Endothelial cell of umbilical vein (primary cell): ENCODE measurements at places on chromosomes 4 and X.

DNA sequence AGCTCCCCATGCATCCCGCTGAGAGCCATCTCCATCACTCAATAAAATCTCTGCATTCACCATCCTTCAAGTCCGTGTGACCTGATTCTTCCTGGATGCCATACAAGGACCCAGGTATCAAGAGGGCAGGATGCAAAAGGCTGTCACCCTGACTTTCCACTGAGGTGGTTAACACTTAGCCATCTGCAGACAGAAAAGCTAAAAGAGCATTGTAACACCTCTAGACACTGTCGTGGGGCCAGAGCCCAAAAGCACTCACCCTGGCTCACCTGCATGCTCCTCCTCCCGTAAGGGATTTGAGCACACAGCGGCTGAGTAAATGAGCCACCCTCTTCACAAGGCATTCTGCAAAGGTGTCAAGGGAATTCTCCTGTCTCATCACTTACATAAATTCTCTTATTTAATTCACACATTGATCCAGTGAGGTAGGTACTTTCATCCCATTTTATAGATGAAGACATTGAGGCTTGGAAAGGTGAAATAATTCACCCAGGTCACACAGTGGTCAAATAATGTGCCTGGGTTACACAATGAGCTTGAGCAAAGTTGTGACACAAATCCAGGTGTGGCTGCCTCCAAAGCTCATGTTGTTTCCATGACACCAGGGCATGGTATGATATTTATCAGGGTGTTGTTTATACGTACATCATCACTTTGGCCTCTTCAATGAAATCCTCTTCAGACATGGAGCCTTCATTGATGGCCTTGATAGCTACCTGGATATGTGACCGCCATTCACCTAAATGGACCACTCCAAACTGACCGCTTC, 48.0 kb downstream of the TXK start:
- DNase-seq = no peak

GRCh38 chr4:89994176-89994873, 99.7 kb downstream of the MMRN1 start:
- no peak for DNase-seq

DNA sequence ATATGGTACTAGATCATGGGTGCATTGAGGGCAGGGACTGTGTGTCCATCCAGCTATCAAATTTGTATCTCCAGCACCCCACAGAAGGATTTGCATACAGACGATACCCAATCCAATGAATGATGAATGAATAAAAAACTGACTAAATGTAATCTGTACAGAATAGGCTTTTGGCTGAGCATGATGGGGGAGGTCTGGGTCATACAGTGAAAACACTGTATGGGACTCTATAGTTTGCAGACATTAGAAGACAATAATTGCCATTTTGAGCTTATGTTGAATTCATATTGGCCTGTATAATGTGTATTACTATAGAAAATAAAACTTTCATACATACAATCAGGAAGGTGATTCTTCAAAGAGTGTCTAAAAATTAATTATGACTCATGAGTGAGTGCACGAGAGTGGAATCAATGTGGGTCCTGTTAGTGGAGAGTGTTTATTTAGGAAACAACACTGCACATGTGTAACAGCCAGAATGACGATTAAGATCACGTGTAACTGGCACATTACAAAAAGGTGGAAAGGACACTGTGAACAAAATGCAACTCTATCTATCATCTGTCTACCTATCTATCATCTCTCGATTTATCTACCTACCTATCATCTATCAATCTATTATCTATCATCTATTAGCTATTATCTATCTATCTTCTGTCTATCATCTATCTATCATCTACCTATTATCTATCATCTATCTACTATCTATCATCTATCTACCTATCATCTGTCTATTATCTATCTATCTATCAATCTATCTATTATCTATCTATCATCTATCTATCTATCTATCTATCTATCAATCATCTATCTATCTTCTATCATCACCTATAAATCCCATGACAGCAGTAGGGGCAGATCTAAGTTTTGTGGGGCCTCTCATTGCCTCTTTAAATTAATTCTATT, 201.3 kb downstream of the PTTG2 start:
- peak; percentile 70 for DNase-seq

- DNase-seq = no peak
Measured at GRCh38 chrX:6962006-6962355, 185.5 kb upstream of the STS start.

DNA sequence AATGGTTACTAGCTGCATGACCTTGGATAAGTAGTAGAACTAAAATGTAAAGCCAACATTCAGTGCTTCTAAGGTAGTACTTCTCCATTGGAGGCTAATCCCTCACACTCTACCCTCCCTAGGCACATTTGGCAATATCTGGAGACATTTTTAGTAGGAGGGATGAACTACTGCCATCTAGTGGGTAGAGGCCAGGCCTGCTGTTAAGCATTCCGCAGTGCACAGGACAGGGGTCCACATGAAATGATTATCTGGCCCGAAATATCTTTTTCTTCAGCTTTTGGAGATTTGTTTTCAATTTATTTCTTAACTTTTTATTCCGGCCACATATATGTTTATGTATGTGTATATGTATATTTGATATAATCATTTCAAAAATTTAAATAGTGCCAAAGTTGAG, 36.0 kb upstream of the SPANXC start:
- DNase-seq = peak; percentile 29

GRCh38 chr4:142408003-142408441, 438.1 kb downstream of the INPP4B start:
- peak; percentile 55 for DNase-seq

DNA sequence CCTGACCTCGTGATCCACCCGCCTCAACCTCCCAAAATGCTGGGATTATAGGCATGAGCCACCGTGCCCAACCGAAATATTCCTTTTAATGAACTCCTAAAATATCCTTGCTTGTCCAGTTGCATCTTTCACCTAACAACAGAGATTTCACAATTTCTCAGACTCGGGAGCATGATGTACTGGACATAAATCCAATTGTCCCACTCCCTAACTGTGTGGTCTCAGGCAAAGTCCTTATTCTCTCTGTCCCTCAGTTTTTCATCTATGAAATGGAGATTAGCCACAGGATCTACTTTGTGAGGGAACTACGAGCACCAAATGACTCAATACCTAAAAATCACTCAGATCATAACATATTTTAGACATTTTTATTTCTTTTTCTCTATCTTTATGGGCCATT, 9.3 kb downstream of the RAB40A start:
- no peak for DNase-seq

GRCh38 chr4:629636-629914, 4.2 kb downstream of the PDE6B start:
- no peak for DNase-seq

DNA sequence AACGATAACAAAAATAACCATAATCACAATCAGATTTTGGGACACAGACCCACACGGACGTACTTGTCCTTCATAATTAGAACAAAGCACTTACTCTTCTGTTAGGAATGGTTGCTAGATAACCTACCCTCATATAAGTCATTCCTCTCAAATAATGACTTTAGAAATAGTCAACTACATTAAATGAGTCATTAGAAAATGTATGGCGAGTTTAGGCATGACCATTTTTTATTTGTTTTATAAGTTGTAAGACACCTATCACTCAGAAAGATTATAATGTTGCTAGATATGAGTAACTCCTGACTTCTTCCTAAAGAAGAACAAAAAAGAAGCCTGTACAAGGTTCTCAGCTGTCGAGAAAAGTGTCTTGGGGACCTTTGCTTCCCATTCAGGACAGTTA, 1637.5 kb upstream of the PCDH7 start:
- DNase-seq = no peak

DNA sequence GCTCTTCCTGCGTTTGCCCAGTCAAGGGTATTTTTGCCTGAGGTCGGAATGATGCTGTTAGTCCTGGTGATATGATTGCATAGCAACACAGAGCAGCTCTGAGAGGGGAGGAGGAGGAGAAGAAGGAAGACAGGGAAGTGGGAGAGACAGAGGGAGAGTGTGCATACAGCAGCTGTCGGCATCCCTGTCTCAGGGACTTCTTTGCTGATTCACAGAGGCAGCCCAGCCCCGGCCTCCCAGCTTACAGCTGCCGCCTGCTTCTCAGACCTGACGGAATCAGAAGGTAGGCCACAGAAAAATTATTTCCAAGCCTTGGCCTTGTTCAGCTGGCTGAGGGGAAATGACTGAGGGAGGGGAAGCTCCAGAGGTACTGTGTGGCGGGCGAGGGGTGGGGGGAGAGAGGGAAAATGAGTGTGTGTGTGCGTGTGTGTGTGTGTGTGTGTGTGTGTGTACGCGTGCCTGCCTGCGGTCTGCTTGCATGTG, 319 bp downstream of the DRP2 start:
- no peak for DNase-seq

GRCh38 chr4:94819371-94820168, 61.8 kb downstream of the BMPR1B start:
- no peak for DNase-seq

DNA sequence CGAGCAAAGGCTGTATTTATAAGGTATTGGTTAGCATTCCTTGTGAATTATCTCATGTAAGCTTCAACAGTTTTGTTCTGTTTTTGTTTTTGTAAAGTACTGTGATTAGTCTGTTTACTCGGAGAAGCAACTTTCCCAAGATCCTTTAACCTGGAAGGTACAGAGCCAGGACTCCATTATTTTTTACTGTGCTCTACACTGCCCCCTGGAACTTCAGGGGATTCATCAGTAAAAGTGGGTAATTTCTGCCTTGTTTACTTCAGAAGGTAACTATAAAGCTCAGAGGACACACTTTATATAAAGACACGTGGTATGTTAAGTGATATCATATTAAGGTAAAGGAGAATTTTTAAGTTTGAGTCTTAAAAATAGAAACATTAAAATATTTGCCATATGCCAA, 124.9 kb downstream of the IQCM start:
- no peak for DNase-seq

GRCh38 chrX:40094900-40095582, 2.7 kb downstream of the BCOR start:
- peak; percentile 21 for DNase-seq

- DNase-seq = no peak
Measured at GRCh38 chr4:95318483-95318882, 230.3 kb downstream of the UNC5C start.

- DNase-seq = peak; percentile 46
Measured at GRCh38 chrX:40174001-40174853, 76.5 kb upstream of the BCOR start.

DNA sequence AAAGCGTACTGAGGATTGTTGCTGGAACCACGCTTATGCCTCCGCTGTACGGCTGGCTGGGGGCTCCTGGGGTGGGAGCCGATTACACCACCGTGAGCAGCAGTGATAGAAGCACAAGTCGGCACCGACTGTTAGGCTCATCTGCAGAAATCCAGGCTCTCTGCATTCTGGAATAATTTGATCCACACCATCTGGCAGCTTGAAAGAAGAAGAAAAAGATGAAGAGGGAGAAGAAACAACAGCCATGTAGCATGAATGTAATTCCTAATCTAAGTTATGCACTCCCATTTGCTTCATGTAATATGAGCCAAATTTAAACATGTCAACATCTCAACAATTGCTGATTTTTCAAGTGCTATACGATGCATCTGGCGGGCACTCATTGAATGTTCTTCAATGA, 84.6 kb upstream of the DHX15 start:
- DNase-seq = no peak

DNA sequence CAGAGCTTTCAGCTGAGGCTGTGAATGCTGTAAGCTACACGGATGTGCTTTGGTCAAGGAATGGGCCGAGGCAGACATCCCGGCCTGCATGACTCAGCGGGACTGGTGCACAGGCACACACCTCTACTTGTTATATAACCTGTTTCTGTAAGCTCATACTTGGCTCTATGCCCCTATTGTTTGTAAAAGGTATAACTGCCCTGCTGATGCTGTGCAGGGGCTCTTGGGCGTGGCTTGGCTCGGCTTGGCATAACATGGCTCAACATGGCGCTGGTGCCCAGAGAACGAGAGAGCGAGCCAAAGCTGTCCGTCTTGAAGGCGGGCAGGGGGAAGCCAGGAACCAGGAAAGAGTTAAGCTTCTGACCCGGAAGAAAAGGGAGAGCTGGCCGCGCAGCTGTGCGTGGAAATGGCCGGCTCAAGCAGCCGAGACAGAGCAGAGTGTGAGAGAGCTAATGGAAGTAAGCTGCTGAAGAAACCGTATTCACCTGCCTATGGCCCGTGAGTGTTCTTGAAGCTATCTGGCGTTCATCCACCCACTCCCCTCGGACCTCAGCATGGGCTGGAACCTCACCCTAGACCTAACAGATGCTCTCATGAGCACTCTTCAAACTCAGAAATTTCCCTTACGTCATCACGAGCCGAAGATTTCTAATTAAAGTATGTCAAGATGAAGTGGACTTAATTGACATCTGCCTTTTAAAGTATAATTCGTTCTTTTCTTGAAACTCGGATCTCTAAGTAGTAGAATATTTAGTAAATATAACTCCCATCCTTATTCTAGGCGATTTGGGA, 286.3 kb upstream of the AGA start:
- DNase-seq = no peak

GRCh38 chr4:182973511-182973911, 56.3 kb upstream of the DCTD start:
- peak; percentile 49 for DNase-seq

GRCh38 chr4:123096038-123096437, 173.6 kb upstream of the NUDT6 start:
- no peak for DNase-seq

DNA sequence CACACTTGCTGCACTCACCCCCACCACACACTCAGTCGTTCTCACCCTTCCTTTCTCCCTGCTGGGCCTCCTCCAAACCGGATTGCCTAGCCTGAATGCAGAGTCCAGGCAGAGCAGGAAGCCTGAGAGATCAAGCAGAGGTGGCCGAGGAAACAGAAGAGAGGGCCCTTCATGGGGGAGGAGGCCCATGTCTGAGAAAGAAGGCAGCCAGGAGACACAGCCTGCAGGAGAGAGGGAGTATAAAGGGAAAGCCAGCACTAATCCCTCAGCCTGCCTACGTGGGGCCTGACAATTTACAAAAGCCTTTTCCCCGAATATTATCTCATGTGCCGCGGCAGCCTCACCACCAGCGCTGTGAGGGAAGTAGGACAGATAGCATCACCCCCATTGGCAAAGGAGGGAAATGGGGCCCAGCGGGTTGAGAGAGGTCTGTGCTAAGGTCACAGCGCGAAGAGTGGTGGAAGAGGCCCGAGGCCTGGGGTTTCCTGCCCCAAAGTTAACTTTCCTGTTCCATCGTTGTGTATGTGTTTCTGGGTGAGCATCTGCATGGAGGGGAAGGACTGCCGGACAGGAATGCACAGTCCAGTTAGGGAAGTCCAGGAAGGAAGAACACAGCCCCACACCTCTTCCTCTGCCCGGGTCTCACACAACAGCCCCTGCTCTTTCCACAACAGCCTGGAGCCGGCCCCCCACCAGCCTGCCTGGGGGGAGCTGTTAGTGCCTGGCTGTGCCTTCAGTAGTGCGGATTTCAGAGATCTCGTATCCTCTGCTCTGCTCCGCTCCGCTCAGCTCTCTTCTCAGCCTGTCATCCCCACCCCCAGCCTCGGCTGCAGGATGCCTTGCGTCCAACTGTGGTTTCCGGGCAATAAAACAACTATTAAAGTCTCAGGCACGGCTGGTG, 50.9 kb upstream of the BCOR start:
- peak; percentile 54 for DNase-seq

GRCh38 chrX:3094261-3094660, 53.0 kb downstream of the ARSF start:
- DNase-seq = no peak

GRCh38 chrX:146241902-146242301, 424.3 kb downstream of the SLITRK2 start:
- DNase-seq = no peak

- DNase-seq = no peak
Measured at GRCh38 chr4:139503622-139504166, 49.8 kb downstream of the RAB33B start.
